NCI-H1930 (cell line): ENCODE measurements at places on chromosomes 5 and 9.

DNA sequence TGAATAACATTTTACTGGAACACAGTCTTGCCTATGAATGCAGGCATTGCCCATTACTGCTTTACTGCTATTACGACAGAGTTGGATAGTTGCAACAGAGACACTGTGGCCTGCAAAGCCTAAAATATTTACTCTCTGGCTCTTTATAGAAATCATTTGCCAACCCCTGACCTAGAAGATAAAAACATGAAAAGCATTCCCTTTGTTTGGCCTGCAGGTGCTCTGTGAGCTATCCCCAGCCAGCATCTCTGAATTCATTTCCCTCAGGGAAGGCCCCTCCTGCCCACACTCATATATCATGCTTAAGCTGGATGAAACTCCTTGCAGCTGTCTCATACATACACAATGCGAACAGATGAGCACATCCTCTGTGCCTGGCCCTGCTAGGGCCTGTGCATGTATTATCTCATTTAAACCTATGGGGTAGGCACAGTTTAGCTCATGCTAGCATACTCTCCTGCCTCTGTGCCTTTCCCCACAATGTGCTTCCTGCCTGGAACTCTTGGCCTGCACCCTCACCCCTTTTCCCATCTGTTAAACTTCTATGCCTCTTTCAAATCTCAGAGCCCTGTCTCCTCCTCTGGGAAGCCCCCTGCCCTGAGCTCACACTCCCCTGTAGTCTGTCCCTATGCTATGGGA is 193.1 kb downstream of the PAX5 start:
- no peak for DNase-seq

DNA sequence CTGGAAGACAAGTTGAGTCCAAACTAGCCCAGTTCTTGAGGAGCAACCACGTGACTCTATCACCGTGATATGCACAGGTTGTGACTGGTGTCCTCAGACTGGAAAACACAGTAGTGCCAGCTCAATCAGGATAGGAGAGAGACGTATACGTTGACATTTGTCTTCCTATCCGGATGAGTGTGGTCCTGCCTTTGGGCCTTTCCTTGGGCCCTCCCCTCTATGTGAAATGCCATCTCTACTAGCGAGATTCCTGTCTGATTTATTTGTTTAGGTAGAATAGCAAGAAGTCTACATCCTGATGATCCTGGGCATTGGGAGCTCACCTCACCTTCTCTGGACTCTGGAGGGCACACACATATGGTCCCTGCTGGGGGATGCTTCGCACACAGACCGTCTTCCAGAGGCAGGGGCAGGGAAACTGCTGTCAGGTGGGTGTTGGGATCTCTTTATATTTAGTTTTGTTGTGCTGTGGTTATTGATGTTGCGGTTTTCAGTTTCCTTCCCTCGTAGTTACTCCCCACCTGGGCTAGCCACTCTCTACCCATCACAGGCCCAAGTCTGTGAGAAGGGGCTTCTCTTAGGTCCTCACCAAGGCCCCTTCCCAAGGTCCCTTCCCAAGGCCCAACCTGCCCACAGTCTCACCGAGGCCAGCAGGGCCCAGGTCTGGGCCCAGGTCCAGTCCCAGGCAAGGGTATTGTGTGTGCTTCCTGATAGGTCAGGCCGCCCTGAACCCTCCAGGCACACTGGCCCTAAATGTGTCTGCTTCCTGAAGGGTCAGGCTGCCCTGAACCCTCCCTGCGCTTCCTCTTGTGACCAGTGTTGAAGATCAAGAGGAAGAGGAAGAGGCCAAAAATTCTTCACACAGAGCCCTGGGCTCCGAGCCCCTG is 19.0 kb upstream of the SPINK4 start:
- no peak for DNase-seq

DNA sequence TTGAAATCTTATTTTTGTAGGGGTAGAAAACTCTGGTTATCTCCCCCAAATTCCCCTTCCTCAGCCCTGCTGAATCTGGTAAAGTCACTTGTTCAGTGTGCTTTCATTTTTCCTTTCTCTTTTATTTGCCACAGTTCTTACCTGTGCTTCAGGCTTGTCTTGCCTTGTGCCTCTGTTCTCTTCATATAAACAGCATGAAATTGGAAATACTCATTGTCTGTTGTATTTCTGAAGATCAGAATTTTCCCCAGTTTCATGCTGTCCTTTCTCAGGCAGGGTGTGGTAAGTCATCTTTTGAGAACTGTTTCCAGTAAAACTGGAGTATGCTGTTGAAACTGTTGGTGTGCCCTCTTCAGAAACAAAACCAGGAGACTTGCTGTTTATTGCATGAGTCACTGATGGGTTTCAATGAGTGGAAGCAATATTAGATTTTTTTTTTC is 7.0 kb downstream of the PAM start:
- no peak for DNase-seq

DNA sequence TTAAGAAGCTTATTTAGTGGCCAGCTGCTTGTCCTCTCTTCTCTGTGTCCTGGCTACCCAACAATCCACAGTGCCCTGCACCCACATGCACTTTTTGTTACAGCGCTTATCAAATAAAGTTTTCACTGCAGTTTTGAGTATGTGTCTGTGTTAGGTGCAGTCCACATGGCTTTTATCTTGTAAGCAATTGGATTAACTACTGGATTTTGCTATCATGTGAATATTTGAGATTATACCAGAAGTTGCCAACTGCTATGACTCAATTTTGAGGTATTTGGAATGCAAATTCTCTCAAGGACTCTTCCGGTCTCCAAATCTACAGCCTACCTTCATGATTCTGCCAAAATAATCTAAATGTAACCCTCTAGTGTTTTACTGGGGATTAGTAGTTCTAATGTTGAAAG is 690.2 kb downstream of the NR2F1-AS1 start:
- DNase-seq, result no peak

GRCh38 chr9:14389657-14390056 is 75.7 kb upstream of the NFIB start:
- DNase-seq, result no peak

GRCh38 chr5:150723845-150724244 is 23.0 kb upstream of the RBM22 start:
- DNase-seq, result no peak

GRCh38 chr9:98425079-98425478 is 169.6 kb upstream of the TBC1D2 start:
- no peak for DNase-seq

GRCh38 chr5:95718203-95718602 is 12.9 kb upstream of the RHOBTB3 start:
- no peak for DNase-seq

DNA sequence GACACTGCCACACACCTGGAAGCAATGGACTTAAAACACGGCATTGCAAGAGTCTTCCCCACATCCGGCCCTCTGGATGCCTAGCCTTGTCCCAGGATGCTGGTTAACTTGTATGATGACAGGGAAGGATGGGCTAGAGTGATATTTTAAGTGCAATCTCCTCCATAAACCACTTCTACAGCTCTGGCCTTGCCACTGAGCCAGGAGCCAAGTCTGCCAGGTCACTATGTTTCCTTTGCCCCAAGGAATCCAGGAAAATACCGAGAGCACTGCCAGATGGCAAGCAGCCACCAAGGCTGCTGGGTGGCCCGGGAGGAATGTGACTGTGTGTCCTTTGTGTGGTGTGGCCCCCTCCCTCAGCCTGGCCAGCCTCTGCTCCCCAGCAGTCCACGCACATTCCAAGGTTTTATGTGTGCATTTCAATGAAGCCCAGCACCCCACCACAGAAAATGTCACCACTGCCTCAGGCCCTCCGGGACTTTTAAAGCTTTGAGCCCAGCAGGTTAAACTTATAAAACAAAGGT is 106.0 kb downstream of the FRMD3 start:
- DNase-seq, result no peak

GRCh38 chr5:82828211-82828610 is 249.0 kb downstream of the TMEM167A start:
- DNase-seq, result no peak

DNA sequence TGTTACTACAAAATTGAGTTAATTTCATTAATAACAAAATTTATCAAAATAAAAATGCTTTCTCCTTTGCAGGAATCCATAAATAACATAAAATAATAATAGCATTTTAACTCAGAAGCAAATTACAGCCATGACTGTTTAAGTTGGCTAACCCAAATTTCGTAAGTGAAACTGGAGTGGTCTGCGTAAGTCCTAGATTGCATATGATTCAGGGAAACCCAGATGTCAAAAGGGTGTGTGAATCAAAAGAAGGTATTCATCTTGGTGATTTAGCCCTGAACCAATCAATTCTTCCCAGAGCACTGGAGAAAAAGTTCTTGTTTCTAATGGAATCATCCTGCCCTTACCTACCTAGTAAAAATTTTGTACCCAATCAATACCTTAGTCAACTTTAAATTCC is 547.6 kb downstream of the RAB3C start:
- DNase-seq, result no peak

DNA sequence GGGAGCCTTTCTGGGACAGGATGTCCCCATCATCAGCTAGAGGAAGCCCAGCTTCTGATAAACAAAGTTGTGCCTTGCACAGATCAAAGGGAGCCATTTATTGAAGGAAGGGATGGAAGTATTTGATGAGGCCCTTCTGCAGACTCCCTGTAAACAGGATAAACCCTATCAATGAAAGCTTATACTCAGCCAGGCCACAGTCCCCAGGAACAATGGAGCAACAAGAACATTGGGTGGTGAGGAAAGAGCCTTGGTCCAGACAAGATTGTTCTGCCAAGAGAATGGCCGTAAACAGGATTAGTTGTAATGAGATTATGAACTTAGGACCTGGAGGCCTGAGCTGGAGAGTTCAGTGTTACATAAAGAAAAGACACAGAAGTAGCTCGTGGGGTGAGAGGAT is 40.5 kb upstream of the LIFR start:
- no peak for DNase-seq

GRCh38 chr5:177154003-177154643 is 20.6 kb downstream of the NSD1 start:
- DNase-seq, result no peak

- no peak for DNase-seq
These were observed 42.6 kb upstream of the BICD2 start for GRCh38 chr9:92807031-92807756.

- no peak for DNase-seq
These were observed 155.5 kb downstream of the GNAQ start for GRCh38 chr9:77876091-77876490.

DNA sequence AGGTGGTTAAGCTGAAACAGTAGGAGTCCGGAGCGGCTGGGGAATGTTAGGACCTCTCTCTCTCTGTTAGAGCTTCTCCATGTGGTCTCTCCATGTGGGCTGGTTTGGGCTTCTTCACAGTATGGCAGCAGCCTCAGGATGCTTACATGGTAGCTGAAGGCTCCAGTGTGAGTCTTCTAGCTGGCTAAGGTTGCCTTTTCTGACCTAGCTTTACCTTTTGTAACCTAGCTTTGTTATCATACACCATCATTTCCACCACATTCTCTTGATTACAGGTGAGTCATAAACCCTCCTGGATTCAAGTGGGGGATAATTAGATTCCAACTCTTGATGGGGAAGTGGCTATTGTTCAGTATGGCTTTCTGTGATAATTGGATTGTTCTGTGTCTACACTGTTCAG is 98.5 kb downstream of the MTREX start:
- DNase-seq, result no peak

DNA sequence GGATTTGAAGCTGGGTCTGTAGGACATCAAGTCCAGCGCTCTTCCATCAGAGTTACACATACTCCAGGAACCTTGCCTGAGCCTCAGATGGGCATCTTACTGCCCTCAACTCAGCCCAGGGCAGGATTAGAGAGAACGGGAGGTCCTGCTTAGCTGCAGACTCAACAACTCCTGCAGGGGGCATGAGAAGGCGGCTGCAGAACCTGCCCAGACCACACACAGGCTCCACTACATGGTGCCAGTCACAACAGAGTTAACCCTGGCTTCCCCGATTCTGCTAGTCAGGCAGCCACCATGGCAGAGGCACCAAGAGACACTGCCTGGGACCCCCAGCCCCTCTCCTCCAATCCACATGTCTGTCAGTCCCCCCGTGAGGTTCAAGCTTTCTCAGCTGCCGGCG is 23.9 kb upstream of the CPLX2 start:
- no peak for DNase-seq

DNA sequence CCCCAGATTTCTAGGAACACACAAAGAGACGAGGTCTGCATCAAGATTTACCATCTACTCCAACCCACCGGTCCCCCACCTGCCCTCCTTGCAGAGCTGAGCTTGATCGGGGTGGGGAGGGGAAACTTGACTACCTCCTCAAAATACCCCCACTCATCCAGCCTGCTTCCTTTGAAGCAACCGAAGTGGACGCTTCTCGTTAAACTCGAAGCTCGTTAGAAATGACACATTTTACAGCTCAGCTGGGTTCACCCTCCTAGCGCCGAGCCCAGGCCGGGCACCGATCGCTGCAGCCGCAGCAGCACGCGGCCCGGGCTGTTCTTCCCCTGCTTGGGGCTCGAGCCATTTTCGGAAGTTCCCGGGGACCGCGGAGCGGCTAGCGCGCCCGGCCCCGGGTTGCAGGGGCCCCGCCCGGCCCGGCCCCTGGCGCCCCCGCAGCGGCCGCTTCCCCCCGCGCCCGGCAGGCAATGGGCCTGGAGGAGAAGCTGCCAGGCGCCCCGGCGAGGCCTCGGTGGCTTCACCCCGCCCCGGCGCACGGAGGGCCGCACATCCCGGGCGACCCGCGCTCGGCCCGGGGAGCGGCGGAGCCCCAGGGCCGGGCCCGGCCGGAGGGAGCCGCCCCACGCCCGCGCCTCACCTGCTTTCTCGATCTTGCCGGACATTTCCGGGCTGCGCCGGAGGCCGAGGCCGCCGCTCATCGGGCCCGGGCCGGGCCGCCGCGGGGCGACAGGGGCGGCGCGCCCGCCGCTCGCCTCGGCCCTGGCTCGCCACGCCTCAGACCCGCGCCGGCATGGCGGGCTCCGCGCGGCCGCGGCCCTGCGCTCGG is 530 bp downstream of the RAPGEF1 start:
- DNase-seq, result no peak

DNA sequence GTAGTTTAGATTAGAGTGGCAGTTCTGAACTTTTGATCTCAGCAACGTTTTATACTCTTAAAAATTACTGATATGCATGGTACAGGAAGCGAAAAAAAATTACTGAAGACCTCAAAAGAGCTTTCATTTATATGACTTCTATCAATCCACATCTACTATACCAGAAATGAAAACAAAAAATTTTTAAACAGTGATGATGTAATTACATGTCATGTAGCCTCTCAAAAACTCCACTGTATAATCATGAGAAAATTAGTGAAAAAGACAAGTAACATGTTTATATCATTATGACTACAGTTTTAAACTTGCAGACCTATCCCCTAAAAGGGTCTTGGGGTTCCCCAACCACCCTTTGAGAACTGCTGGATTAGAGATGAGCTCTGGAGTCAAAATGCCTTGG is 9.3 kb downstream of the DNAJC18 start:
- no peak for DNase-seq

- no peak for DNase-seq
These were observed 3.0 kb downstream of the PKN3 start for GRCh38 chr9:128705051-128705965.

DNA sequence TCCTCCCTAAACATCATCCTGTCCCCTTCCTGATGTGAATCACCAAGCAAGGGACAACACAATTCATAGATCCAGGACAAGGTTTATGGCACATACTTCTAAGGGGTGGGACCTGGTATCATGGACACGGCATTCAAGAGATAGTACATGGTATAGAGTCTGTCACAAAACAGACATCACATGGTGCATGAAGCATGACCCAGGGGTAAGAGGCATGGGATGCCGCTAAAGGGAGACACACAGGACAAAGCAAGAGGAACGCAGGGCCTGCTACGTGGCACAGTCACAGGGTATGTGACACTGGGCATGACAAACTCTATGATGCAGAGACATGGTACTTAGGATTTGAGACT is 20.7 kb downstream of the GSN start:
- no peak for DNase-seq

GRCh38 chr5:179772351-179772750 is 21.4 kb upstream of the LTC4S start:
- DNase-seq, result no peak
